ENCODE measurements at places on chromosomes 16 and 17. TPM values are rescaled to one million over a fixed set of nuclear protein-coding genes. Genes with fewer than 3 reads are reported as not detected.
A peak's percentile ranks its signal among the peaks of the same experiment; 100 is the strongest.

DNA sequence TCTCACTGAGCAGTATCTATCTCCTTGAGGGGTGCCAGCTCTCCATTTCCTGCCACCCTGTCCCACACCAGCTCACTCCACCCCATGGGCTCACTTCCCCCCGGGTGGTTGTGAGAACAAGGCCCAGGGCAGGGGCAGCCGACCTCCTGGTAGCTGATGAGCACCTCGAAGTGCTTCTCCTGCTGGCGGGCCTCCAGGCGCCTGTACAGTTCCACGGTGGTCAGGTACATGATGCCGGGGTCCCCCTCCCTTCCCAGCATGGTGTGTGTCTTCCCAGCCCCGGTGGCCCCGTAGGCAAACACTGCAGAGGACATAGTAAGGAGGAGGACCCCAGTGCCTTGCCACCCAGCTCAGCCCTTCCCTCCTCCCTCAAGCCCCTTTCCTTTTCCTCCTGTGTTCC, 12.5 kb downstream of the KIF18B start:
- no peak for DNase-seq

DNA sequence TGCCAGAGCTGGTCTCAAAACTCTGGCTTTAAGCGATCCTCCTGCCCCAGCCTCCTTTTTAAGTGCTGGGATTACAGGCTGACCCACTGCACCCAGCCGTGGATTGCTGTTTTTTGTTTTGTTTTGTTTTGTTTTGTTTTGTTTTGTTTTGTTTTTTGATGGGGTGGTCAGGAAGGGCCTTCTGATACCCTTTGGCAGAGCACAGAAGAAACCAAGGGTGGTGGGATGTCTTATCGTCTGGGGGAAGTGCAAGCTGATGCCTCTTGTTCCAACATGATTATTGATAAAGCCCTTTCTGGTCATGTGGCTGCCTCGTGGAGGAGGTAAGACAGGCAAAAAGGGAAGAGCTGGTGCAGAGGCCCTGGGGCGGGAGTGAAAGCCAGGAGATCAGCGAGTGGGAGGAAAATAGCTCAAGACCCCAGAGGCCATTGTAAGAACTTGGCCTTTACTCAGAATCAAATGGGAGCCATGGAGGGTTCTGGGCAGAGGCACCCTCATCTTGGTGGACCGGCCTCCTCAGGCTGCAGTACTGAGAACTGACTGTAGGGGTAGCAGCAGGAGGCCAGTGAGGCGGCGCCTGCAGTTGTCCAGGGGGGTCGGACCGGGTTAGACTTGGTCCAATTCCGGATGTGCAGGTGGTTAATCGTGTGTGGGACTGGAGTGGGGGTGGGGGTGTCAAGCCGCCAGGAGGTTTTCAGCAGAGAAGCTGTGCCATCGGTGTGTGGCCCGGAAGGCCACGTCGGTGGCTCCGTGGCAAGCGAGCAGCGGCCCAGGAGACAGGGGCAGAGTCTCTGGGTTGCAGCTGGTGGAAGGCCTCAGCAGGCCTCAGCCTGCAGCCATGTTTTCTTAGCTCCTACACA, 84.4 kb upstream of the GSE1 start:
- no peak for DNase-seq

DNA sequence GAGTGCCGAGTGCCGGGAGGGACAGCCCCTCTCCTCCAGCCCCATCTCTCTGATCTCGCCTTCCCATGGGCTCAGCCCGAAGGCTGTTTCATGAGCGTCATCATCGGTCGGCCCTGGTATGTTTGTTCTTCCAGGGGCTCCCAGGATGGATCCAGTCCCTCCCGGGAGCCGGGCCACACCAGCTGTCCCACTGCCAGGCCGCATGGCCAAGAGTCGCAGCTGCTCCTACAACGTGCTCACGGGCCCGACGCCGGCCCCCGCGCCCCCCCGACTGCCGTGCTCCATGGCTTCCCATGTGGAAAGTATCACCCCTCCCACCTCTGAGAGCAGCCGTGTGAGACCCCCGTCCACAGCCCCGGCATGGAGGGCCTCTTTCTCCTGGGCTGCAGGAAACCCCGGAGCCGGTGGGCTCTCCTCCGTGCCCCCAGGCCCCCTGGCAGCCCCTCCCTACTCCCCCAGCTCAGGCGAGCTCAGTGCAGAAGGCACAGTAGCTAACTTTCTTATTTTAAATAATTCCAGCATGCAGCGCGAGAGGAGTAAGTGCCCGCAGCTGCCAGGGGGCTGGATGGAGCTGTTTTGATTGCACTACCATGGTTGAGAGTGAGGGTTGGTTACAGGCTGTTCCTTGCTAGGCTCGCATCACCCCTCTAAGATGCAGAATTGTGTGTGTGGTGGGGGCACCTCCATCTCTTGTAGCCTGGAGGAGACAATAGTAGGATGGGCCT, 26.6 kb upstream of the GSE1 start:
- peak; percentile 49 for DNase-seq

DNA sequence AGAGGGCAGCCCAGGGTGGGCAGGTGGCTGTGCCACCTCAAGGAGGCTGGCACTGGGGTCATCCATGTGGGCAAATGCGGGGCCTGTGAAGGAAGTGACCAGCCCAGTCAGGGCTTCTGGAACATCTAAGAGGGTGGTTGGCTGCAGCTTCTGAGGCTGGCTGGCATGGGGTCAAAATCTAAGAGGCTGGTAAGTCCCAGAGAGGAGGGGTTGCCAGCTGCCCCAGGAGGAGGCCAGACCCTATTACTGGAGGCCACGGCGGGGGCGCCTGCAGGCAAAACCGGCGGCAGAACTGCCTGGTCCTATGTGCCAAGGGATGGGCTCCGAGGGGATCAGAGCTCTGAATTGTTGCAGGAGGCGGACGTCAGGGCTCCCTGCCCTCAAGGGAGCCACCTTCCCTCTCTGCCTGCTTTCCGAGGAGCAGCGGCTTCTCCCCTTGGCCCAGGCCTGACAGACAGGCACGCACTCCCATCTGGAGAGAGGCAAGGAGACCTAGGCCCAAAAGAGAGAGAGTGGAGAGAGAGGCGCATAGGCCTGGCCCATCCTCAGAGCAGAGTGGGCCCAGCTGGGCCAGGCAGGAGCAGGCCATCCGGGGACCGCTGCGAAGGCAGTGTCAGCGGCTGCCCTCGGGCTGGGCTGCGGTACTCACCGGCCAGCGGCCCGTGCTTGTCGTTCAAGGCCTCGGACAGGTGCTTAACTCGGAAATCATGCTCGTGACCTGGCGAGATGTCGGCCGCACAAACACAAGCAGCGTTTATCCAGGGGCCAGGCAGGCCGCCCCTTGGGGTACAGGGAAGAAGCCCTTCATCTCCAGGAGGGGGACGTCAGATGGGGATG, 10.9 kb downstream of the ZACN start:
- DNase-seq: no peak

GRCh38 chr17:43400943-43401717, 2.3 kb downstream of the ARL4D start:
- DNase-seq: no peak

DNA sequence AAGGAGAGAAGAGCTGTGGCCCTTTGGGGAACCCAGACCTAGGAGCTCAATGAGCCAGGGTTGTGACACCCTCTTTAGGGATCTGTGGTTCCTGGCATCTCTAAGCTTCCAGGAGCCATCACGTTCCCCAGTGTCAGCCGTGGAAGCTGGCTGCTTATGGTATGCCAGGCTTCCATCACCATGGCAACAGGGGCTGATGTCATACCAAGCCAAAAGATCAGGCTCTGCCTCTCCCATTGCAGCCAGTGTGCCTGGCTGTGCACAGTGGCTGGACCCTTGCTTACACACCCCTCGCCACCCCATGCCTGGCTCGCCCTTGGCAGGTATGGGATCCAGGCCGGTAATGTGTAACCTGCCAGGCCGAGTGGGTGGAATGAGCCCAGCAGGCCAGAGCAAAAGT, 91.1 kb downstream of the SSH2 start:
- peak; percentile 37 for DNase-seq

- no peak for DNase-seq
These were observed 42.9 kb downstream of the CPD start for GRCh38 chr17:30421592-30421991.

DNA sequence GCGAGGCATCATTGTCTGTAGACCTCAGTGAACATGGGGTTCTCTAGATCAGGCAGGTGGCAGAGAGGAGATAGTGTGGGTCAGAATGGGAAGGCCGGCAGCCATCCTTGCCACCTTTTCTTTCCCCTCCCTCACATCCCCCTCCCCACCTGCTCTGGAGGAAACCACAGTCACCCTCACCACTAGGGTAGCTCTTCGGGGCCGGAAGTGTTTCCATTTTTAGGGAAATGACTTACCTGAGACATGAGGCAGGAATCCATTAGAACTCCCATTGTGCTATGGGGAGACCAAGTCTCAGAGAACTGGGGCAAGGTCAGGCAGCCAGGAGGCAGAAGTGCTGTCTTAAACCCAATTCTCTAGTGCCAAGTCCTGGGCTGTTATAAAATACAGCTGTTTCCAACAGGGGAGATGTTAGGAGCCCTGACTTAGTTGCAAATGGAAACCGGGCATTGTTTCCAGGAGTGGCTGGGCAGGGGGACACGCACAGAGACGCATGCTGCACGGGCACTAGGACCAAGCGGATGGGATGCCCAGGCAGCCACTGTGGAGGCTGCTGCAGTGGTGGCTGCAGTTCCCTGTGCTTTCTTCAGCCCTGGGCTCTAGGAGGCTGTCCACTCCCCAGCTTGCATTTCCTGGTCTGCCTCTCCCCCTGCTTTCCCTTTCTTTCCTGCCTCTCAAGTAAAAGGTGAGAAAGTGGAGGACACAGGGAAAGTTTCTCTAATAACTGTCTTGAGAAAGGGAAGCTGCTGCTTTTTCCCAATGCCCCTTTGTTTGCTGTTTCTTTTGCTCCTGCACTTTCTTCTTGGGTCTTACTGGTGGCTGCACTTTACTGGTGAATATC, 2.8 kb downstream of the HAS3 start:
- no peak for DNase-seq

DNA sequence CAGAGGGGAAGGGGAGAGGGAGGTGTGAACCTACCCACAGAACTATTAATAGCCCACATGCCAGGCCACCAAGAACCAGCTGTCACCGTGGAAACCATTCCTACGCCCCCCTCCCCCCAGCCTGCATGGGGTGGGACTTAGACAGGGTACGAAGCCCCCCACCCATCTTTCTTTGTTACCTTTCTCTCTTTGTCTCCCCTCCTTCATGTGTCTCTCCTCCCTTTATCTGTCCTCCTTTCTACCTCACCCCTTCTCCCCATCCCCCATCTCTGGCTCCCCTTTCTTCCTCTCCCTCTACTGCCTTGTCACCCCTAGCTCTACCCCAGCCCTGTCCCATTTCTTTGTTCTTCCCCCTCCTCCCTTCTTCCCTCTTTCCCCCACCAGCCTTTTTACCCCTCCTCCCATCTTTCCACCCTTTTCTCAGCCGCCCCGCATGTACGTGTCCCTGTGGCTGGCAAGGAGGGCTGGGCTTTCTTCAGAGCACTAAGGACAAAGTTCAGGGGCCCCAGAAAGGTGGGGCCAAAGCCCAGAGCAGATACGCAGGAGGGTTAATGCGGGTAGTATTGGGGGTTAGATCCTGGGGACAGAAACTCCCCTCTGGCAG, 8.0 kb downstream of the THRA start:
- DNase-seq: no peak

- DNase-seq: no peak
These were observed 567.1 kb downstream of the KCNJ2 start for GRCh38 chr17:70736375-70736957.

GRCh38 chr17:63571632-63572310, 21.5 kb downstream of the DCAF7 start:
- no peak for DNase-seq

- DNase-seq: no peak
These were observed 822.4 kb upstream of the RBFOX1 start for GRCh38 chr16:6510261-6510660.

DNA sequence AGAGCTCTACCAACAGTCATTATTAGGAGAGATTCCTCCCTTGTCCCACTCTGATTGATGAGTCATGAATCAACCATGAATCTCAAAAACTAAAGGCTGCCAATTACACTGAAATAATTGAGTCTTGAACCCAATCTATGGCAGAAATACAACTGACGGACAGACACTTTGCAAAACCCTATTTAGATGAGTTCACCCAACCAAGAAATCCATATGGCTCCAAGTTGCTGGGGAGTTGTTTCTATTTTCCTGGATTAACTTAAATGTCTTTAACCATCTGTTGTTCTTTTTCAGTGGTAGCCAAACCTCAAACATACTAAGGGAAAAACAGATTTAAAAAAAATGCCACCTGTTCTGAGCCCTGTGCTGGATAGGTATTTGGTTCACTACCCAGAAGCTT, 151.0 kb downstream of the SHISA9 start:
- no peak for DNase-seq

DNA sequence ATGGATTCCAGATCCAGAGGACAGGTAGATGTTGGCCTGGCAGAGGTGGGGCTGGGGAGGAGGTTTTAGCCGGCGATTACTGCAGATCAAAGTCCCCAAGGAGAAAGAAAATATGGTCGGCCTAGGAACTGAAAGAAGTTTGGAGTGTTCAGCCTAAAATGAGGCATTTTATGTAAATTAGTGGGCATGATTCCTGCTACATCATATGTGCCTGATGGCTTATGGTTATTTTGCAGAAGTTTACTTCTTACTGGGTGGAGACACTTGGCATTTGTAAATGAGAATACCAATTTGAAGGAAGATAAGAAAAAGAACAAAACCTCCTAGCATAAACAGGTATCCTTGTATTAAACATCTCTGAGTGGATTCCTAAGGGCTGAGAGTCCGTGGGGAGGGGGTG, 149.3 kb downstream of the FOXL1 start:
- no peak for DNase-seq

- no peak for DNase-seq
These were observed 1.1 kb downstream of the CHRNE start for GRCh38 chr17:4901648-4902344.

- DNase-seq: no peak
These were observed 30.5 kb downstream of the FCSK start for GRCh38 chr16:70484867-70485266.

GRCh38 chr17:71938340-71939010, 182.3 kb upstream of the SOX9 start:
- no peak for DNase-seq

- DNase-seq: no peak
These were observed 45.0 kb downstream of the SRCIN1 start for GRCh38 chr17:38560503-38561318.

GRCh38 chr17:59221159-59221847, 992 bp downstream of the GDPD1 start:
- DNase-seq: no peak

GRCh38 chr17:48486557-48486956, 44.3 kb downstream of the HOXB1 start:
- no peak for DNase-seq

- no peak for DNase-seq
These were observed 19.0 kb downstream of the GPR179 start for GRCh38 chr17:38324772-38325171.

GRCh38 chr16:70601576-70602575, 44.5 kb upstream of the IL34 start:
- peak; percentile 17 for DNase-seq

- DNase-seq: peak; percentile 28
These were observed 67.6 kb upstream of the RBBP6 start for GRCh38 chr16:24471561-24472350.

GRCh38 chr16:997440-998051, 16.0 kb downstream of the SOX8 start:
- peak; percentile 81 for DNase-seq

GRCh38 chr17:41013606-41014005, 4.7 kb upstream of the KRTAP3-1 start:
- peak; percentile 42 for DNase-seq

The TEKT5 gene
- total RNA-seq: 1.4 TPM

The SRRM2 gene
- total RNA-seq: 480 TPM

The NLRC3 gene
- 0.35 TPM for total RNA-seq

The AANAT gene
- 0.91 TPM for total RNA-seq

The EIF1 gene
- 646 TPM for total RNA-seq

The OR2C1 gene
- 2.2 TPM for total RNA-seq

The SLC16A6 gene
- total RNA-seq: 3.1 TPM

The TIMM22 gene
- 12.8 TPM for total RNA-seq

The GPRC5B gene
- 477 TPM for total RNA-seq

The KCNG4 gene
- total RNA-seq: 1.1 TPM

The RND2 gene
- total RNA-seq: 13.8 TPM

The VAT1L gene
- total RNA-seq: 13.9 TPM
